Activated CD4-positive, alpha-beta T cell treated with anti-CD3 and anti-CD28 coated beads, Interleukin-2, amount 50 U/mL, for 24 hours (primary cell): ENCODE measurements at places on chromosomes 1 and 21.

- peak; percentile 44 for DNase-seq
These were observed at the start of gene GPR157 for GRCh38 chr1:9128520-9129265. GPR157 (minus strand) TSS chr1:9129102; CDS start chr1:9129027, 75 bp downstream.

GRCh38 chr1:230863449-230863848, 4.9 kb downstream of the C1orf198 start:
- no peak for DNase-seq

GRCh38 chr1:9018333-9018732, 7.9 kb downstream of the SLC2A7 start:
- DNase-seq = no peak

DNA sequence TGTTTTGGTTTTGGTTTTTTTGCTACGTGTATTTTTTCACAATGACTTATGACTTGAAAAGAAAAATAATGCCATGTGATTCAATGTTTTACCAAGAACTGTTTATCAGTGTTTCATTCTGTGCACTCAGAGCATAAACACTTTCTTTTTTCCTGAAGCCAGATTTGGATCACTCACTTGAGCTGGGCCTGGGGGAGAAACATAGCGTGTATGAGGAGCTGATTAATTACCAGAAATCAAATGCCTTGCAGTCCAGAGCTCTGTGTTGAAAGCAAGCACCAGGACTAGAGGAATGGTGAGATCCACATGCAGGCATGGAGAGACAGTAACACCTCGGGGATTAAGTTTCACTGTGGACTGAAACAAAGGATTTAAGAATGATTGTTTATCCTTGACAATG, 642.1 kb upstream of the ADGRL2 start:
- DNase-seq = no peak

- no peak for DNase-seq
These were observed 3.6 kb upstream of the TUFT1 start for GRCh38 chr1:151536499-151536898.

GRCh38 chr1:245310571-245311531, 156.1 kb downstream of the KIF26B start:
- DNase-seq = no peak

DNA sequence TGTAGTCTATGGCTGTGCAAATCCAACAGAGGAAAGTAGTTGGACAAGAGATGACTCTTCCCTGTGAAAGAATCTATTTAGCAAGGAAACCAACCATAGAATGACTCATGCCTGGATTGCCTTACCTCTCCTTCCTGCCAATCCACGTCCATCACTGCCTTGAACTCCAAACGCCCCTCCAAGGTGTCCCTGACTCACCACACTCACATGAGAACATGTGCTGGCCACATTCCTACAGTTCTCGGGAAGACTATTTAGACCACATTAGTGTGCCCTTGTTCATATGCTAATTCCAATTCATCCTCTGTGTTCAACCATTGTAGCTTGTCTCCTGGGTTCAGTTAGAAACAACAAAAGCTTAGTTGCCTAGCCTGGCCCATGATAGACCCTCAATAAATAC, 157.3 kb downstream of the SLC30A10 start:
- DNase-seq = no peak

DNA sequence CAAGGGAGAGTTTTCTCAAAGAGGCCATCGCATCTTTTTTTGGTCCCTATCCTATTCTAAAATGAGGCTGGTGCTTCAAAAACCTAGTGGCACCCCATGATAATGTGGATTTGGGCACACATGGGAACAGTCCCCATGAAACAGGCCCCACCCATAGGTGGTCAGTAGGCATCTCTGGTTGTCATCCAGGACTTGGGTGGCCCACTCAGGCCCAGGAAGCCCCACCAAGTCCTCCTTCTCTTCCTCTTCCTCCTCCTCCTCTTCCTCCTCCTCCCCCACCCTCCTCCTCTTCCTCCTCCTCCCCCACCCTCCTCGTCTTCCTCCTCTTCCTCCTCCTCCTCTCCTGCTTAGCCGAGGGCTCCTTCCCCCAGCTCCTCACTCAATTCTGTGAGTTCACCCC, 554 bp downstream of the CACNA1S start:
- no peak for DNase-seq

DNA sequence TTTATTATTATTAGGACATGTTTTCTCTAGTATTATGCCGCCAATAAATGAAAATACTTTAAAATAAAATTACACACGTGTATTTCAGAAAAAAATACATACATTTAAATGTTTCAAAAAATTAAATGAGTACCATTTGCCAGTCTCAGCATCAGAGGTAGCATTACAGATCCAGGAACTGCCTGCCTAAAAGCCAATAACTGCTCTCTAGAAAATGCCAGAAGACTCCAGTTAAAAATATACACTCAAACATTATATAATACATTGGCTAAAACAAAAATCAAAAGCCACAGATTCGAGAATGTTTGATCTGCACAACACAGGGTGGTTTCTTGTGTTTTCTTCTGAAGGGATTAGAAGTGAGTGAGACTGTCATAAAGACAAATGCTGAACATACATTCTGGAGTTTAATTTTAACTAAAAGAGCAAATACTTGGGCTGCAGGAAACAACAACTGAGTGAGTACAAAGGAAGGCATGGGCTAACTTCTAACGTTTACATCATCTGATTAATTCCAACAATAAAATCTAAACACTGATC, 105.5 kb downstream of the RERE start:
- no peak for DNase-seq

DNA sequence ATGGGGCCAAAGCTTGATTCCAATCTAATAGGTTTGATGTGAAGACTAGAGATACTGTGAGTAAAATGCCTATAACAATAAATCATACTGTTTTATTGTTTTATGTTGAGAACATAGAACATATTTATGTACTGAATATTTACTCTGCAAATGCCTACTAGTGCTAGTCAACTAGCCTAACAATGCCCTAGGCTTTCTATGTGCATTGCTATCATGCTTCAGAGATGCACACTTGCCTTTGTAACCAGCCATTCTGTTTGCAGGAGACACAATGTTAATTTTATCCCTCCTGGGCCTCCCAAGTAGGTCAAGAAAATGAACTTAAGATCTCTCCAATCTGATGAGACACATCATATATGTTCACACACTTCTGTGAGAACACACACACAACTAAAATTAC, 530.8 kb upstream of the BEND5 start:
- no peak for DNase-seq

DNA sequence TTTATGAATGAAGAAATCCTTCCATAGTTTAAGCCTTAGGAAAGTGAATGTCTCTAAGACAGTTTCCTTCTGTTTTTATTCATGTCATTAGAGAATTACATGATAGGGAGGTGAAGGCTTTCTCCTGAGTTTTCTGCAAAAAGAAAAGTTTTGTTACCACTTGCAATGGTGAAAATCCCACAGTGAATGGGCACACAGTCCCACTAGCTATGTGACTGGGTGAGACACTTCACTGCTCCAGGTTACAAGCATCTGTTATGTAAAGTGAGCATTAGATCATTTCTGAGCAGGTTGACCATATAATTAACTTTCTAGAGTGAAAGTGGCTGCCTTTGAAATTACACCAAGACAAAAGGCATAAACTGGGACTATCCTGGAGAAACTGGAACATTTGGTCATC, 38.9 kb upstream of the GREM2 start:
- DNase-seq = no peak

- DNase-seq = no peak
These were observed 4.8 kb upstream of the ST6GALNAC5 start for GRCh38 chr1:76862447-76862846.

- DNase-seq = no peak
These were observed 10.4 kb upstream of the ITPKB start for GRCh38 chr1:226749467-226749866.

GRCh38 chr1:44707959-44708831, 22.8 kb downstream of the RNU5D-1 start:
- DNase-seq = no peak

- no peak for DNase-seq
These were observed 46.6 kb downstream of the SLC30A7 start for GRCh38 chr1:100942304-100943046.

DNA sequence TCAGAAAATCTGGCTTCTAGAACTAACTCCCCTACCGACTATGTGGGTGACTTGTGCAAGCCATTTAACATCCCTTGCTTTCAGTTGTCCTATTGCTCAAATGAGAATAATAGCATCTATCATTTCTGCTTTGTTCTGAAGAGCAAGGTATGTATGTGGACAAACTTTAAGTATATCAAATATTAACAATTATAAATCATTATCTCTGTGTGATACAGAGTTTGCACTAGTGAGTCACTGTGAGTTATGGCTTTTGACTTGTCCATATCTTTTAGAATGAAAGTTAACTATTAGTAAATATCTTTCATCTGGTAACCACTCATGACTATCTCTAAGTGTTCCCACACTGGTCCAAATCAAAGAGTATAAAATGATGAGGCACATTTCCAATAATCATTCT, 812.9 kb upstream of the ADGRL2 start:
- DNase-seq = no peak

- DNase-seq = no peak
These were observed 9.4 kb upstream of the NHLH1 start for GRCh38 chr1:160357286-160358002.

DNA sequence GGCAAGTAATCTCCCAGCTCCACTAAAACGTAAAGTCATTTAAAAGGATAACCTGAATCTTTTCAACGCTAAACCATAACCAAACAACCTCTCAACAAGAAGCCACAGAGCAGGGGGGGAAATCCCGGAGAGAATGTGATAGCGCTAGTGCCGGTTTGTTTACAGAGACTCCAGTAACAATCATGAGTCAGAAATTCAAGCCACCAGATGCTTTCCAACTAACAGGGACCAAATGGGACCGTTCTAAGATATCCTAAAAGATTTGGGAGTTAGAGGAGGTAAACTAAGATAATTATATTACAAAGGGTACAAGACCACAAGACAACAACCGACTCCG, 825 bp downstream of the DCAF8 start:
- DNase-seq = peak; percentile 75

DNA sequence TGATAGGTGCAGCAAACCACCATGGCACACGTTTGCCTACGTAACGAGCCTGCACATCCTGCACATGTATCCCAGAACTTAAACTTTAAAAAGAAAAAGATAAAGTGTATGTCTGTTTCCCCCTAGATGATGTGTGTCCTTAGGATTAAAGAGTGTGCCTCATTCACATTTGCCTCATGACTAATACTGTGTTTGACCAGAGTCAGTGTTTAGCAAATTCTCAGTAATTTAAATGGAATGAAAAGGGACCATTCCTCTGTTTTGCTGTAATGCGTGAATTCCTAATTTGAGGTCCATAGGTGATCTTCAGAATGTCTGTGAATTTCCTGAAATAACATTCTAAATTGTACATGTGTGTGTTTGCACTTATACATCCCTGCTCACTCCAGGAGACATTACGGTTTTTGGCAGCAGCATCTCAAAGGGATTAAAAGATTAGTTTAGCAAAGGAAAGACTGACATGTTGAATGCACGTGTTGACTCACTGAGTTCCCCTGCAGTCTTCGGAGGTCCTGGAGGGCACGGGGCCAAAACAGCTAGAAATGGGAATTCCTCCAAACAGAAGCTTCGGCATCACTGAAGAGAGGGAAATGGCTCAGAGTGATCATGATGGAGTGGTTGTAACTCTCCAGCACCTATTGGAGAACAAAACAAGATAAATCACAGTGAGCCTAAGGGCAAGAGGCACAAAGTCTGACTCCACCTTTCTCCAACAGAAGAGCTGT, 19.1 kb upstream of the SLC35F3 start:
- DNase-seq = no peak

- DNase-seq = no peak
These were observed 32.6 kb upstream of the EPHA8 start for GRCh38 chr1:22530715-22531114.

DNA sequence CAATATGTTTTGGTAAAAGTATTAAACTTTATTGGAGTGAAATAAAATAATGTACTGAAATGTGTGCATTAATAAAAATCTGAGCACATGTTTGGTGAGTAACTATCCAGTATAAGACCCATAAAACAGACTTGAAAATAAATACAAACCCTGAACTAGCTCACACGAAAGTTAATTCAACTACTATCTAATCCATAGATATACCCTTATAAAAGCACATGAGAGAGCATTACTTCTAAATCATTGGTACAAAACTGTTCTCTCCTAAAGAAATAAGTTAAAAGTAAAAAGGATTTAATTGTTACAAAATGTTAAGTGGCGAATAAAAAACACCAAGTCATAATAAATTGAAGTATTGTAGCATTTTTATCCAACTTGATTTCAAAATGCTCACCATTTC, 295.6 kb downstream of the PTPRC start:
- DNase-seq = no peak

DNA sequence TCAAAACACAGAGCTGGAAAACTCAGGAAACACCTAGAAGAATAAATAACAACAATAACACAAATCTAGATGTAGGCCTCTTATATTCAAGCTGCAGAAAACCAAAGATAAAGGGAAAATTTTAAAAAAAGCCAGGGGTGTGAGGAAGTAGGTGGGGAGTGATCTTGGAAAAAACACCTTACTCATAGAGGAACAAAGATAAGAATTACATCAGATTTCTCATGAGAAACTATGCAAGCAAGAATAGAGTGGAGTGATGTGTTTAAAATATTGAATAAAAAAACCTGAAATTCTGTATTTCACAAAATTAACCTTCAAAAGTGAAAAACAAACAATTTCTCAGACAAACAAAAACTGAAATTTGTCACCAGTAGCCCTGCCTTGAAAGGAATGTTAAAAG, 265.5 kb upstream of the RGS18 start:
- DNase-seq = no peak

GRCh38 chr1:212560933-212561460, 47.6 kb upstream of the ATF3 start:
- DNase-seq = no peak

DNA sequence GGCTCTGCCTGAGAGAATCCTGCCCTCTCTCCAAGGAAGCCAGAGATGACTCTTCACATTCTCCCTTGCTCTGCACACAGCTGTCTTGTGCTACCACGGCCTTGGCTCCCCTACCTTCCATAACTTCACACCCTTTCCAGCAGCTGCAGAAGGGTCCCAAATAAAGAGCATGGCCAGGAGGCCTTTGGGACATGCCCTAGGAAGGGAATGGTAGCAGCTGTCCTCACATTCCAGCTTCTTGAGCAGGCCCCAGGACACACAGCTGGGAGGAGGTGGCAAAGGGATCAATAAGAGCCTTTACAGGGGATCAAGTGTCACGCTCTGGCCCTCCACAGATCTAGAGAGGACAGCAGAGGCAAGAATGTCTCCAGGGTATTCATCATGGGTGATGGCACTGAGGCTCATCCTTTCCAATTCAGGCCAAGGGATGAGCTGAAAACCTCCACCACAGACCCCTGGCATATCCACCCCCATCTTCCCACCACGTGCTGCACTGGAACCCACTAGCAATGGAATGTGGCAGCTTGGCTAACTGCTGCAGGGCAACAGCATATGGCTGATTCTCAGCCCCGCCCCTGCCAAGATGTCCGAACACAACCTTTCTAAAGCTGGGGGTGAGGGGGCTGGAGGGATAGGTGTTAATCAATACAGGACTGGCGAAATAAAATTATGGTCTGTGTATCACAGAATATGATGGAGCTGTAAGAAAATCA, 17.8 kb upstream of the RAB29 start:
- DNase-seq = no peak

- DNase-seq = no peak
These were observed 14.0 kb downstream of the WNT3A start for GRCh38 chr1:228020686-228021354.

- DNase-seq = no peak
These were observed 20.1 kb downstream of the FAAP20 start for GRCh38 chr1:2174348-2175054.
